ENCODE measurements at places on chromosomes 2 and 18. TPM values are rescaled to one million over a fixed set of nuclear protein-coding genes. Genes with fewer than 3 reads are reported as not detected.

DNA sequence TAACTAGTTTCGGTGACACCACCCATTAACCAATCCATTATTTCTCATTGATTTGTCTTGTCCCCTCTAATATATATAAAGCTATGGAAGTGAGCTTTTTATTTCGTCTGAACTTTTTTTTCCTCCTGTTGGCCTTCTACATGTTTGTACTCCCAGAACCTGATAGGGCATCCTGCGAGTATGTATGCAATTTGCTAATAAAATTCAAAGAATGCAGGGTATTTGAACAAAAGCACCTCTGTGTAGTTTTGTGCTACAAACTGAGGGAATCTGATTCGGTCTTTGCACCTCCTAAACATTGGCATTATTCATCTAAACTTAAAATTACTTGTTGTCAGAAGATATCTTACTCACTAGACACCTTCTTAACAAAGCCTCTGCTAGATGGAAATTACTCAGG, 242.9 kb upstream of the TMEFF2 start:
- no peaks in the 10 kb centered on the region for H3K36me3 ChIP-seq
- DNase-seq: no peak
- H3K27ac ChIP-seq: no peak overlapping the region
- H3K4me3 ChIP-seq: no peak overlapping the region
- H3K4me1 ChIP-seq: no peaks in the 10 kb centered on the region

GRCh38 chr18:22783245-22783644, 149.9 kb upstream of the RBBP8 start:
- H3K4me1 ChIP-seq: no peaks in the 10 kb centered on the region
- H3K27me3 ChIP-seq: no peaks in the 10 kb centered on the region
- no peak overlapping the region for H3K27ac ChIP-seq

GRCh38 chr2:222792001-222792611, 68.7 kb upstream of the ACSL3 start:
- no peaks in the 10 kb centered on the region for H3K36me3 ChIP-seq

Gene PTPRM
- 23.0 TPM for total RNA-seq

Gene CHRND
- not detected for total RNA-seq
